ENCODE measurements at places on chromosomes 4 and X.

- no peak for DNase-seq
Measured at GRCh38 chr4:155512817-155513216, 136.1 kb upstream of the MAP9 start.

DNA sequence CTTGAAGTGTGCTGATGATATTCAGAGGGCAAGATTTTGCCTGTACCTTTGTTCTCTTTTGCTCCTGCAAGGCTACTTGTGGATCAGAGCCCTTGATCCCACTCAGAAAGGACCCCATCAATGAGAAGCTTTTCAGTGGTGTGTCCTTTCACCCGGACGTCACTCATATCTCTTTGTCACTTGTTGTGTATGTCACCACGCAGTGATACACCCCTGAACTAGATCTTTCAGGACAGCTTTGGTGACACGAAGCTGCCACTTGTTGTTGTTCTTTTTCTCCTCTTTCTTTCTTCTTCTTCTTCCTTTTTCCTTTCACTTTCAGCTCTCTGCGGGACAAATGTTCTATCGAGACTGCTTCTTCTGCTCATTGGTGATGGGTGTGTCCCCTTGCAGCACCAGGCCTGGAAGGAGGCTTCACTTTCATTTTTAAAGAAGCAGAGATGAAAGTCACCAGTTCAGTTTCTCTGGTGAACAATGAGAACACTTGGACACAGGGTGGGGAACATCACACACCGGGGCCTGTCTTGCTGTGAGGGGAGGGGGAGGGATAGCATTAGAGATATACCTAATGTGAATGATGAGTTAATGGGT, 83.6 kb downstream of the NBDY start:
- no peak for DNase-seq

DNA sequence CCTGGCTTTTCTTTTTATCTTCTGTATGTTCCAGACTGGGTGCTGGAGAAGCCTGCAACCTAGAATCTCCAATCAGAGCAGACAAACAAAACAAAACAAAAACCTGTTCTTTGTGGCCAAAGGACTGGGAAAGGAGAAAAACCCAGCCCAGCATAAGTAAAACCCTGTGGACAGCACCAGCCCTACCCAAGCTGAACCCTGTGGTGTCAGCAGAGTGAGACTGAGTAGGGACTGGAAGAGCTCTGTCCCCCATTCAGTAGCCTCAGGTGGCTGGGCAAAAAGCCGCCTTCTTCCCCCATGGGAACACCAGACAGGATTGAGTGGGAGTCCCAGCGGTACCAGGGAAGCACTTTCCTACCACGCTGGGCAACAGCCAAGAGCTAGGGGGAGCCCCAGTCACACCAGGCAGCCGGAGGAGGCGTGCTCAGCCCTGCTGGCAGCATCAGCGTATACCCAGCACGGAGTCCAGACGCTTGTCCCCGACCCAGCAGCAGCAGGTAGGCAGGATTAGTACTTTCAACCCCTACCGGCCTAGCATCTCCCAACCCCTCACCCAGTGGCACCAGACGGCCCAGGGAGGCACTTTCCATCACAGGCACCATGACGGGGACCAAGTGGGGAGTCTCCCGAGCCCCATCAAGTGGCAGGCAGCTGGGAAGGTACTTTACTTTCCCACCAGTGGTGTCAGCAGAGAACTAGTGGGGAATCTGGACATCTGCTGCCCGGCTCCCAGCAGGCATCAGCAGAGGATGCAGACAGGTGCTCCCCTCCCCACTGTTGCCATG, 8.6 kb upstream of the JADE3 start:
- DNase-seq, result peak; percentile 5

- DNase-seq, result no peak
Measured at GRCh38 chr4:68469482-68469881, 22.2 kb downstream of the TMPRSS11E start.

- DNase-seq, result no peak
Measured at GRCh38 chr4:85826060-85826678, 351.2 kb downstream of the ARHGAP24 start.
